NCI-H187 treated with DMSO at 0.1 percent for 48 hours (cell line): ENCODE measurements at places on chromosomes 6 and 20.

- DNase-seq = no peak
Observed at GRCh38 chr6:70312165-70312745, 9.4 kb upstream of the COL9A1 start.

DNA sequence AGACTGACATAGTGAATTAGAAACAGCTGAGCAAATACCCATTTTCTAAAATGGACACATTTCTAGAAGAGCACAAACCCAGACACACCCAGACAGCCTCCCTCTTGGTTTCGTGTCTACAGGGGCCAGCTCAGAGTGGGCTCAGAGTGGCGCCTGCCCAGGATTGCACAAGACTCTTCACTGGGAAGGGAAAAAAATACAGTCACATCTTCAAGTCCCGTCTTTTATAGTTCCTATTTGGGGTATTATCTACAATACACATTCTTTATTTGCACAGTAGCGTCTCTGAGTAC lies 246.1 kb upstream of the AFDN start:
- no peak for DNase-seq

DNA sequence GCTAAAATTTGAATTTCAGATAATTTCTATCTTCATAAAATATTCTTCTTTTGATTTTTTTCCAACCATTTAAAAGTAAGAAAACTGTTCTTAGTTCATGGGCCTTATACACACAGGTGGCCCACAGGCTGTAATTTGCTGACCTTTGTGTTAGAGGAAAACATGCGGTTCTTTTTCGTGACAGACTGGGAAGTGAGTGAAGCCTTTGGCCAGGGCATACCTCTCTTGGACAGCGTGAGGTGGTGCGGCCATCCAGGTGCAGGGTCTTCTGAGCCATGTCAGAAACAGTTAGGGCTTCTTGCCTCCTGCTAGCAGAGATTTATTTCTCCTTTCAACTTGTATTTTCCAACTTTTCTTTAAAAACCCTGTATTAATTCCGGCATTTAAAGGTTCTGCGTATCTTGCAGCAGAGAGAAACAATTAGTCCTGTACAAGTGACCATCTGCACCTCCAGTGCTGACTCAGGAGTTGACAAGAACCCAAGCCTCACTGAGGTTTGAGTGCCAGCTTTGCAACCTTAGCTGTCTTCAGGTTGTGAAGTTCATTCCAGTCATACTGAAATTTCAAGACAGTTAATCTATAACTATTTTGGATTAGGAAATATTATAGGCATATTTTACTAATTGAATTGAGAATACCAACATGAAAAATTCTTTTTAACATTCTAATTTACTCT lies 177.8 kb downstream of the LY86 start:
- DNase-seq = no peak

DNA sequence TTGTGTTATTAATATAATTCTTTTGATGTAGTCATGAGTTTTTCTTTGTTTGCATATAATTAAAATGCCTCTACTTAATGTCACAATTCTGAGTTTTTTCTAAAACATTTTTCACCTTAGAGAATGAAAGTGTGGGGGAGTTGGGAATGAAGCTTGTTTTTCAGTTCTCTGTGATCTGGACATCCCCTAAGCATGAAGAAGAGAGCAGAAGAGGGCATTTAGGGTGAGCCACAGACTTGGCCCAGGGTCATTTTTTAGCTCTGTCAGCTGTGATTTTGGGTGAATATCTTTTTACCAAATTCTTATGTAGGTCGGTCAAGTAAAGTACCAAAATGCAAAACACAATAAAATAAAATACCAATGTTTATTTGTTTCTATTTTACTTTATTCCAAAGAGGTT lies 3.9 kb downstream of the OTOR start:
- DNase-seq = no peak

DNA sequence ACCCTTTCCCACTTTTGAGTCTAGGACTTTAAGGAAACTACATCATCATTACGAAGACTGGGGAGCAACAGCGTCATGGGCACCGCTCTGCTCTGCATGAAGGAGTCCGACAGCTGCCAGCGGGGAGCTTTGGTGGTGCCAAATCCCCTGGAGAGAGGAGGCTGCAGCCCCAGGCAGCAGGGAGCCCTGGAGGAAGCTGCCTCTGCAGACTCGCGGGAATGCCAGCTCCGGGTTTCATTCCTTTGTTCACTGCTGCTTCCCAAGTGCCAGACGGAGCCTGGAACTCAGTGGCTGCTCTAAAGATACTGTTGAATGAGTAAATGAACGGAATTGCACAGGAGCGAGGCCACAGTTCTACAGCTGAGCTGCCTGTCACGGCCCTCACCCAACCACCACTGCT lies 196.5 kb upstream of the THBS2 start:
- DNase-seq = no peak

DNA sequence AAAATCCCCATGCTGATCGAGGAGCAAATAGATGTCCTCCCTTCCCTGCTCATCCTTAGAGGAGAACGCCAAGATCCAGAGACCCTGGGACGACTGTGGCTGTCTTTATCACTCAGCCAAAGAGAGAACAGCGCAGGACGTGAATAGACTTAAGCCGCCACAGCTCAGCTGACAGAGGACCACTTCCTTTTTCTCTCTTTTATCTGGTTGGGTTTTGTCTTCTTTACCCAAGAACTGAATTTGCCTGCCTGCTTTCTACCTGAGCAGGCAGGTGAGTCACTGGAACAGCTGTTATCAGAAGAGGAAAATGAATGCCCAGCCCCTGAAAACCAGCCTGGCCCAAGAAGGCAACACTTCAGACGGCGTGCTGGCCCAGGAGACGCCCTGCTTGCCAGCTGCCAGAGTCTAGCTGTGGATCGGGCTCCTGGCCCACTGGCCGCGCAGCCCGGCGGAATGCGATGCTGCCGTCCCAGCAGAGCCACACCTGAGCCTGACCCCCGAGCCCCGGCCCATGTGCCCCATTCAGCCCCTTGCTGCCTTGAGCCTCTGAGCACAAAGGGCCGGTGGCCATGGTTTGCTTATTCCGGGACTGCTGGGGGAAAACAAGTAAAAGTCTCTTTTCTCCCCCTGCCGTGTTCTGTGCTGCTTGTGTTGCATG lies 82.1 kb downstream of the TCP11 start:
- DNase-seq = no peak

GRCh38 chr6:24949020-24949569 lies 13.3 kb upstream of the RIPOR2 start:
- DNase-seq = peak; percentile 32

DNA sequence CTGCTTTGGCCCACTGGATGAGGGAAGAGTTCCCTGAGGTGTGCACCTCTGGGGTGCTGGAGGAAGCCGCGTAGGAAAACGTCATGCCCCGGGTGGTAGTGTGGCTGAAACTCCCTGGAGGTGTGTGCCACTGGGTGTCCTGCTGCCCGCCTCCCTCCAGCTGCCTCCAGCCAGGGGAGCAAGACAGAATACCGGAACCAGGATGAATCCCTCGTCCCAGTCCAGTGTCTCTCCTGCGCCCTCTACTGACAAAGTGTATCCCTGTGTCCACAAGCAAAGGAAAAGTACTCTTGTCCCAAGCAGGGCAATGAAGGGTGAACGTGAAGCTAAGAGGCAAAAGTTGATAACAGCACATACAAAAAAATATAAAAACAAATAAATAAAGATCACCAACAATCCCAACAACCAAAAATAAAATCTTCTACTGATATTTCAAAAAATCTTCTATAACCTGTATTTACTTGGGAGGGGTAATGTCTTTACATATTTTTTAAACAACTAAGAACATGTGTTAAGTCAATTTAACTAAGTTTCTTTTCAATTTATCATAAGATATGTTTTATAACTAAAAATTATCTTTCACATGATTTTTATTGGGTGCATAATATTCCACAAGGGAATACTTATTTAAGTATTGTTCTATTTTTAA lies 437.6 kb downstream of the MAFB start:
- DNase-seq = no peak

GRCh38 chr20:19757487-19758132 lies 448 bp upstream of the RIN2 start:
- no peak for DNase-seq

- DNase-seq = no peak
Observed at GRCh38 chr6:9467741-9468140, 947.1 kb downstream of the TFAP2A start.

- DNase-seq = no peak
Observed at GRCh38 chr6:121492536-121492935, 57.1 kb downstream of the GJA1 start.

DNA sequence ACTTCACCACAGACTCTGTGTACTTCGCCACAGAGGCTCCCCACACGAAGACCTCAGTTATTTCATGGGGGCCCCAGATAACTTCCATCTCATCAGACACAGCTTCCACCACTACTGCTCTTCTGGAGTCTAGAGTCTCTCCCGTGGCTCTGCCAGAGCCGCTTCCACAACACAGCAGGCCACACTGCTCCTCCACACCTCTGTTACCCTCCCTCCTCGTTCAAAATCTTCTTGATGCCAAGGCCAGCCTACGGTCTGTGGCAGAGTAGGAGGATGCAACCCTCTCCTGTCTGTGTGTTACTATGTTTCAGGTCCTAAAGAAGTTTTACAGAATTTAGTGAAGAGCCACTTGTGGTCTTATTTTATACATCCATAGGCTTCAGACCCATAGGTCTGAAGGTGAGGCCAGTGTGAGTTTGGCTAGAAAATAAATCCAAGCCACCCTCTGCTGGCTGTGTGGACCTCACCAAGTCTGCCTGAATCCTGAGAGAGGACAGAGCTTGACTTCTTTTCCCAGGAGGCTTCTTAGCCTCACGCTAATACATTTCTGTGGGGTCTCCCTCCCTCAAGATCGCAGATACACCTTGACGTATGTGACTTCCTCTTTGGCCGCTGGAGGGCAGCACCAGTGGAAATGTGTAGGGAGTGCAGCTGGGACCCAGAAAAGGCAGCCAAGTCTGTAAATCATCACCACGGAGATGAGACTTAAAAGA lies 197.7 kb downstream of the FAXC start:
- no peak for DNase-seq

DNA sequence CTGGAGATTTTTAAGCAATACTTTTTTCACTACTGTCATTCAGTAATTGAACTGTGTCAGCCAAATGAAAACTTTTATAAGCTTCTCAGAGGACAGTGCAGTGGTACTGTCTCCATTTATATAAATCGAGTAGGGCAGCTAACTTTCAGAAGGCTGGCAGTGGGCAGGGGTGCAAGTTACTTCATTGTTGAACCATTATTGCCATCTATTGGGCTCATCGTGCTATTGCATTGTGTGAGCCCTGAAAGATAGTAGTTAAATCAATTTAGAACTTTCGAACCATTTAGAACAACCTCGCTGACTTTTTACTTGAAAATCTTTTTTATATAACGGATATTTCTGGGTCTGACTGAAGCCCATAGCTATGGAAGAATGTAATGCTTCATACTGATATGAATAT lies 347.8 kb upstream of the PLCB4 start:
- DNase-seq = no peak

DNA sequence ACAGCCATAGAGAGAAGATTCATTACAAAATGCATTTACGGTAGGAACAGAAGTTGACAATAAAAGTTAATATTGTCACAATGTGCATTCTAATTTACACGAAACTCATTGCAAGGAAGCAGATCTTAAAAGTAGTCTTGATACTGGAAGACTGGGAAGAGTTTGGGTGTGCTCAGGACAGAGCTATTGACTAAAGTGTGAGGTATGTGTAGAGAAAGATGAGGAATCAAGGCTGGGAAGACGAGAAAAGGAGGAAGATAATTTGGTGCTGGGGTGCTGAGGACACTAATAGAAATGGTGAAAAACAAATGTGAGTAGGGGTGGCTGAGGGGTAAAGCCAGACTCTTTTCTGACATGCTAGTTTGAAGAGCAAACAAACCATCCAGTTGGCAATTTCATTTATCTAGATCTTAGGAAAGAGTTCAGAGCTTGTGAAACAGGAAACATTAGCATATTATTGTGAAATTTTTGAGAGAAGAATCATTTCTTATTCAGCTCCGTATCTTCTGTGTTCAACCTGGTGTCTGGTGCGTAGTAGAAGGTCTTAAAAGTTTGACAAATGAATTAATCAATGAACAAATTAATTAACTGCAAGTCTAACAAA lies 72.7 kb downstream of the ELOVL4 start:
- DNase-seq = no peak

DNA sequence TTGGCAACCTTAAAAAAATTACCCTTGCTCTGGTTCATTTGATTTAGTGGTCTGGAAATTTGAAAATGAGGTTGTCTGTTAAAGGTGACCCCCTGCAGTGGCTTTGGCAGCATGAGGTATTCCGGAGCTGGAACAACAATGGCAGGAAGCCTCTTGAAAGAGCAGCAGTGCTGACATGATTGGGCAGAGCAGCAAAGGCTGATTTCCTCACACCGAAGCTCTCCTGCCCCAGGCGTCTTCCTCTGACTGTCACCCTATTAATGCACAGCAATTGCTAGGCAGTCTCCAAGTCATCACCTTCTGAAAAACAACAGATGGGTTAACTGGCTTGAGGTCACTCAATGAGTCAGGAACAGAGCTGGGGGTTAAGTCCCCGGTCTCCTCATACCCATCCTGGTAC lies 241.8 kb upstream of the MMS22L start:
- DNase-seq = no peak

DNA sequence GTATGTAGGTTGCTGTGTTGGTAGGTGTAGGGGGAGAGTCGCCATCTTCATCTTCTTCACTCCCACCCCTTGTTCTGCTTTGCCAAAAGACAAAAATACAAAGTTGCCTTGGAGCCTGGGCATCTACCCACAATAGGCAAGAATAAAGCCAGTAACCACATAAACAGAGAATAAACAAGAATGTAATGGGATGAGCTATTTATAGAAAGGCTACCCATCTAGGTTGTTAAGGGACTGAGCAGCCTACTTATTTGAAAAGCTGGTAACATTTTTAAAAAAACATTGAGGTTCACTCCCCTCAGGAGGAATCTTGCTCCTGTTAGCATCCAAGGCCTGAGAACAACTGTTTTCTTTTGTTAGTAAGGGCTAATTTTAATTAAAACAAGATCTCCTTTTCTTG lies 301.4 kb upstream of the STXBP5 start:
- no peak for DNase-seq

- no peak for DNase-seq
Observed at GRCh38 chr6:31090973-31091364, 21.4 kb downstream of the C6orf15 start.

- DNase-seq = no peak
Observed at GRCh38 chr6:6962699-6963098, 145.1 kb upstream of the RREB1 start.

- no peak for DNase-seq
Observed at GRCh38 chr6:146997062-146997461, 207.2 kb upstream of the STXBP5 start.

DNA sequence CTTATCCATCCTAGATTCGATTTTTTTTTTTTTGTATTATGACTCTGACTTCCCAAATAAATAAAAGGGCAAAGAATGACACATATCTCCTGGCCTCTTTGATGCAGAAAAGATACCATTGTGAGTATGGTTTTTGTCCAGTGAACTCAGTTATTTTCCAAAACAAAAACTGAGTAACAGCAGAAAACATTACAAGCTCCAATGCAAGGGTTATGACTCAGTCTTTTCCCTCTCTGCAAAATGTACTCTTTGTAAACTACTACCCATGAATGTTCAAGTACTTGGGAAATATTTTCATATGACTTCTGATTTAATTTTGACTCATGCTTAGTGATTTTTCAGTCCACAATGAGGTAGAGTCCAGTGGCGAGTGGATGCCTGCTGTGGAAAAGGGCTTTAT lies 355.3 kb downstream of the RNF144B start:
- no peak for DNase-seq
